ENCODE measurements at places on chromosomes 16 and 17.

DNA sequence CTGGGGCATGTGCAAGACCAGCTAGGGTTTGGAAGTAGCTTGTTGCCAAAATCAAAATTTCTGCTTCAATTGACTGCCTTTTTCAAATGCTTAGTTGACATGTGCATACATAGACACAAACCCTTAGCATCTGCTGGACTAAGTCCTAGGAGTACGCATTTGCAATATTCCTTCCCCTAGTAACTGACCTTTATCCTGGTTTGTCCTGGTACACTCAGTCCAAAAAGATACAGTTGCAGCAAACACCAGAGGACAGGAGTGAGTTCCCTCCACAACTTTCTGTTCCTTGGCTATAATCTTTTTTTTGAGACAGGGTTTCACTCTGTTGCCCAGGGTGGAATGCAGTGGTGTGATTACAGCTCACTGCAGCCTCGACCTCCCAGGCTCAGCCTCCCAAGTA, 290.2 kb upstream of the ERCC4 start:
- DNase-seq = no peak

DNA sequence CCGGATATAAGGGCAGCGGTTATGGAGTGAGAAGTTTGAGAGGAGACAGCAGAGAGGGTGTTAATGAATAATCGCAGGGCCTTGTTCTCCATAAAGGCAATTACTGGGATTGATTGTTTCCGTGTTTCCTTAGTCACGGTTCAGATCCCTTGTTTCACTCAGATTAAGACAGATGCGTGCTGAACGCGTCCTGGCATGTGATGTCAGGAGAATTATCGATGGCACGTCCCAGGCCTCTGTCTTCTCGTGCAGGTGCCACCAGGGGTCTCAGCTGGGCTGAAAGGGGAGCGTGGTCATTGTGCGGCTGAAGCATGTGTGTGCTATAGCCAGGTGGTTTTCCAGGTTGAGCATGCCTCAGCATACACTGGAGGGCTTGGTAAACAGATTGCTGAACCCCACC, 142.4 kb upstream of the NOL11 start:
- no peak for DNase-seq

- DNase-seq = no peak
Measured at GRCh38 chr17:78986649-78987328, 7.1 kb upstream of the LGALS3BP start.

DNA sequence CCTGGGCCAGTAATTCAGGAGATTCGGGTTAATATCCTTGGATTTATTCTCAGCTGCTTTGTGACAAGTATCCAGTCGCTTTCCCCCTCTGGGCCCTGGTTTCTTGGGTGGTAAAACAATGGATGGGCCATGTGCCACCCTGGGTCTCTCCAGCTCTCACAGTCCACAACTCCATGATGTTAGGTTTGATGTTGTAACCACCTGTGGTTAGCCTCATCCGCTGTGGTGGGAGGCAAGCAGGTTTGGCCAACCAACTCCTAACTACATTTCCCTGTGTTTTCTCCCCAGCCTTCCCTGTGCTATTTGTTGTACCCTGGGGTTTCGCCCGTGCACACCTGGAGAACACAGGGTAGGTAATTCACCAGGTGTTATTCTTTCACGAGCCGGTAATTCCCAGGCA, 35.1 kb downstream of the GLP2R start:
- DNase-seq = no peak

GRCh38 chr16:2149630-2150417, 1.4 kb downstream of the RAB26 start:
- DNase-seq = no peak

- no peak for DNase-seq
Measured at GRCh38 chr16:66677836-66678235, 18.7 kb downstream of the CMTM4 start.

- no peak for DNase-seq
Measured at GRCh38 chr17:17159571-17159970, 46.6 kb downstream of the PLD6 start.

DNA sequence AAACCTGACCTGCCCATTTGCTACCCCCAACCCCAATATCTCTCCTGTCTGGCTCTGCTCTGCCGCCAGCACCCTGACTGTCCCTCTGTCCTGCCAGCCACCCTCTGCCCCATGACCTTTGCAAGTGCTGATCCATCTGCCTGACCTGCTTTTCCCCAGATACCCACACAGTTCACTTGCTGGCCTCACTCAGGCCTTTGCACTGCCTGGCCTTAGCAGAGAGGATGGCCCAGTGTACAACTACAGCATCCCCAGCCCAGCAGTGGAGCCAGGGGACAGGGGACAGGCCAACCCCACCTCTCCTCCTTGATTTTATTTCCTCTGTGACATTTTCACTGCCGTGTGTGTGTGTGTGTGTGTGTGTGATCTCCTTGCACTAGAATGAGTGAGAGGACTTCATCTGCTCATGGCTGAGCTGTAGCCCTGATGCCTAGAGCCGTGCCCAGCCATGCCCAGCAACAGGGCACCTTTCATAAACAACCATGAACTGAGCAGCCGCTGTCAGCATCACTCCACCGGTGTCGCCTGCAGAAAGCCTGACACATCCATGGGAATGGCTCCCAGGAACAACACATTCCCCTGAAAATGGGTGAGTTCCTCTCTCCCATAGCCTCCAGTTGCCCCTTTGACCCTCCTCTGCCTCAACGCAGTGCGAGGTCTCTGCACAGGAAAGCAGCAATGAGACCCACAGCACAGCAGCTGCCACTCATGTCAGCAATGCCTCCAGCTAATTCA, 36.0 kb upstream of the RBFOX3 start:
- DNase-seq = no peak

- DNase-seq = peak; percentile 9
Measured at GRCh38 chr16:85800321-85800669, 800 bp downstream of the COX4I1 start.

DNA sequence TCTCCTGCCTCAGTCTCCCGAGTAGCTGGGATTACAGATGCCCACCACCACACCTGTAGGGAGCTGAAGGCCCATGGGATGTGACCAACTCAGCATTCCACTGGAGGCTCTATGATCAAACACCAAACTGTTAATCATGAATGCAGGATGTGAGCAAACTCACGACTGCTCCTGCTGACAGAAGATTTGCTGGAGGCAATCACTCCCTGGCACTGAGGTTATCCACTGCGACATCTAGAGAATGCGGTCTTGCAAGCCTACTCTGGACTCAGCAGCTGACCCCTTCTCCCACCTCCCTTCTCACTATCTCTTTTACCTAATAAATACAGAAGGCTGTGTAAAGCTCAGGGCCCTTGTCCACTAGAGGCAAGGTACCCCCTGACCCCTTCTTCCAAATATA, 4.9 kb downstream of the TEX14 start:
- DNase-seq = no peak

DNA sequence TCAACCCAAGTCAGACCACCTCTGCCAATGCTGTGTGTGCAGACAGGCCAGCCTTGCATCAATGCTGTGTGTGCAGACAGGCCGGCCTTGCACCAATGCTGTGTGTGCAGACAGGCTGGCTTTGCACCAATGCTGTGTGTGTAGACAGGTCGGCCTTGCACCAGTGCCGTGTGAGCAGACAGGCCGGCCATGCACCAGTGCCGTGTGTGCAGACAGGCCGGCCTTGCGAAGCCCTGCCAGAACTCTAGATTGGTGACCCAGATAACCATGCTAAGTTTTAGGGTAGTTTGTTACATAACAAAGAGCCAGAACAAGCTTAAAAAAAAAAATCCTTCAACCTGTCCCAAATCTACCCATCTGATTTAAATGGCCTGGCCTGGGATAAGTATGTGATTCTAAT, 54.3 kb downstream of the ELAC2 start:
- no peak for DNase-seq

DNA sequence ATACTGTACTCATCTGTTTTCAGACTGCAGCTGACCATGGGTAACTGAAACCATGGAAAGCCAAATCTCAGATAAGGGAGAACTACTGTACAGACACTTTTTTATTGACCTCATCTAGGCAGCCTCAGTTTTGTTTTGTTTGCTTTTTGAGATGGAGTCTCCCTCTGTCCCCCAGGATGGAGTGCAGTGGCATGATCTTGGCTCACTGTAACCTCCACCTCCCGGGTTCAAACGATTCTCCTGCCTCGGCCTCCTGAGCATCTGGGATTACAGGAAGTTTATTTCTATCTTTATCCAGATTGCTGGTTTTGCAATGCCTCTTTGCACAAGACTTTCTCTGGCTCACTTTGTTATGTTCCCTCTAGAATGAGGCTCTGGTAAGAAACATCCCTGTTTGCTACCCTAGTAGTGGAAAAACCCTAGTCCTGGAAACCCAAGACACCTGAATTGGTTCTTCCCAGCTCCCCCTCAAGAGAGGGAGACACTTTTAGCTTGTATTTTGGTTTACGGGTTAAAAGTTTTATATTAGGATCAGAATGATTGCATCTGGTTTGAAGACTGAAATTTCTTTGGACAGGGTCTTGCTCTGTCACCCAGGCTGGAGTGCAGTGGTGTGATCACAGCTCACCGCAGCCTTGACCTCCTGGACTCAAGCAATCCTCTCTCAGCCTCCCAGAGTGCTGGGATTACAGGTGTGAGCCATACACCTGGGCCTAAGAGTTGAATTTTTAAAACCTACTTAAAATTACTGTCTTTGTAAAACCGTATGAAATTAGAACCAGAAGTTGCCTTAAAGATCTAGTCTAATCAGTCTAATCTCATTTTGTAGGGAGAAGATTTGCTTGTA, 38.9 kb downstream of the ZNF207 start:
- no peak for DNase-seq

DNA sequence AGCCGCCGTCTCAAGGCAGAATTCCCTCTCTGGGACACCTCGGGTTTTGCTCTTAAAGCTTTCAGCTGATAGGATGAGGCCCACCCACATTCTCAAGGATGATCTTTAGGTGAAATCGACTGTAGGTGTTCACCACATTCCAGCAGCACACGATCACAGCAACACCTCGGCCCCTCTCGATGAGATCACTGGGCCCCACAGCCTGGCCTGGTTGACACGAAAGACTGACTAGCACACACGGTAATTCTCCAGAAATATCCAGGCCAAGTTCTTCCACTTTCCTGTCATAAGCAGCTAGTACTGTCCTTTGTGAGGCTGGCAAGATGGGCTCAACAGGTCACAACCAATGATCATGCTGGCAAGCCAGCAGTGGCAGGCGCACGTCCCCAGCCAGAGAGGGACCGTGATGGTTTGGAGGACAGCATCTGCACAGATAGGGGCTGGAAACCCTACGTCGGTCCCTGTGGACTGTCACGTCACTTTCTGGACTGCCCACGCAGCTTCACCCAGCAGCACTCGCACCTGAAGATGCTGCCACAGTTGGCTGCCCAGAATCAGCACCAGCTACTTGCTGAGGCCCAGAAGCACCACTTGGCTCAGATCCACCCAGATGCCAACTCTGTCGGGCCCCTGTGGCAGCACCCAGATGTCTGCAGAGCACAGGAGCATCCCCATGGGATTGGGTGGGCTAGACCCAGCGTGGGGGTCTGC, 17.4 kb downstream of the TMC6 start:
- no peak for DNase-seq

DNA sequence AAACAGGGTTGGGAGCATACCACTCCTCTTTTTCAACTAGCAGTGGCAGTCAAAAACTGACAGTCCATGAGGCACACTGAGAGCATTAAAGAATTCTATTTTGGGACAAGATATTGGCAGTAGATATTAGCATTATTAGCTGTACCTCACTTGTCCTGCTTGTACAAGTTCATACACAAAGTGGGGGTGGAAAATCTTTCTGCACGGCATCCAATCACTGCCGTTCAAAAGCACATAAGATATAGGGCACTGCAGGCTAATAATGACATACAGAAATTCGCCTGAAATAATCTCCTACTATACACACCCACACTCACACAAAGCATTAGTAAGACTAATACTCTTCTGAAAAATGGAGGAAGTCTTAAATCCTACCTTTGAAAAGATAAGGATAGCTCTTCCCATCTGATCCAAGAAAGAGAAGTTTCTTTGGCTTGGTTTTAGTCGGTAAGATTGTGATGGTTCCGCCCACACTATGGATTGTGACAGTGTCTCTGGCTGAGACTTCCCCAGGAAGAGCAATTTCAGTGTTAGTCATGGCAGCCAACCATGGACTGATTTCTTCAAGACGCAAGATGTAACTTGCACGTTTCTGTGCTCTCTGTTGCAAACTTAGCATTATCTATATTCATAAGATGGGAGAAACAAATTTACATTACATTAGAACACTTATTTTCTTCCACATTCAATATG, 40.6 kb upstream of the ARL6IP1 start:
- DNase-seq = no peak

DNA sequence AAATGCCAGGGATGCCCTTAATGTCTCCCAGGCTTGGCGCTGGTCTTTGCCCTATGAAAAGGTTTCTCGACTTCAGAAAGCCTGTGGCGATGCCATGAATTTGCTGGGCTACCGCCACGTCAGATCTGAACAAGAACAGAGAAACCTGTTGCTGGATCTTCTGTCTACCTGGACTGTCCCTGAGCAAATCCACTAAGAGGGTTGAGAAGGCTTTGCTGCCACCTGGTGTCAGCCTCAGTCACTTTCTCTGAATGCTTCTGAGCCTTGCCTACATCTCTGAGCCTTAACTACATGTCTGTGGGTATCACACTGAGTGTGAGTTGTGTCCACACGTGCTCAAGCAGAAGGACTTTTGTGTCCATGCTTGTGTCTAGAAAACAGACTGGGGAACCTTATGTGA, 11.4 kb downstream of the CHST4 start:
- no peak for DNase-seq

DNA sequence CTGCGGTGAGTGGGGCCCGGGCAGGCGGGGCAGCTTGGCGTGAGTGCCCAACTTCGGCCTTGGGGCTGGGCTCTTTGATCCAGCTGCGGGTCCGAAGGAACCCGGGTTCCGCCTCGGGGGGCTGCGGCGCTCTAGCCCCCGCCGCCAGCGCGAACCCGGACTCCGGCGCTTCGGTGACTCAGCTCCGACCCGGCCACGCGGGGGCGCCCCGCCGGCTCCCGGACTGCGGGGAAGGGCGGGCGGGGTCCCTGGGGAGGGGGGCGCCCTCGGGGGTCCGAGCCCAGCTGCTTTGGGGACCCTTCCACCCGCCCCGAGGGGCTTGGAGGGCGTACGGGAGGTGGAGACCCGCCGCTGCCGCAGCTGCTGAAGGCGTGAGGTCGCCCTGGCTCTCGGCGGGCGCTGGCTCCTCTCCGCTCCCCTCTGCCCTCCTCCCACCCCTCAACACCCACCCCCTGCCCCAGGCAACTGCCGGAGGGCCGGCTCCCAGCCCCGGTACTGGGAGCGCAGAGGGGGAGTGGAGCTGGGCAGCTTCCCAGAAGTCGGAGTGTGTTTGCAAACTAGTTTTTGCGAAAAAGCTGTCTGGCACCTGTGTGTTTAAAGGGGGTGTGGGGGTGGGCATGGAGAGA, 516 bp downstream of the CPNE2 start:
- no peak for DNase-seq

GRCh38 chr16:89618109-89618998, 4.9 kb downstream of the DPEP1 start:
- DNase-seq = no peak

DNA sequence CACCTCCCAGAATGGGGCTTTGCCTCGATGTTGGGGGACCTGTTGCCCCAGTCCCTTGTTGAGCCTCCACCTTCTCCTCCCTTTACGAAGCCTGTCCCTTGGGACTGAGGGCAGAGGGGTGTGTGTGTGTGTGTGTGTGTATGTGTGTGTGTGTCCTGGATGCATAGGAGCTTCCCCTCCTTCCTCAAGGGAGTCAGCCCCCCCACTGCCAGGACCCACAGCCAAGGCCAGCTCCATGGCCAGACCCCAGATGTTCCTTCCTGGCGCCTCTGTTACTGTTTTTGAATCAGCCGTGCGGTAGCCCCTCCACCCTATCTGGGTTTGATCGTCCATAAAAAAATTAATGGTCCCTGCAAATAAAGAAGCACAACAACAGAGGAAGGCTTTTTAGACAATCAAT, 17.7 kb upstream of the DOK4 start:
- no peak for DNase-seq

- no peak for DNase-seq
Measured at GRCh38 chr17:50471009-50471905, 2.6 kb upstream of the CHAD start.
